ENCODE measurements at places on chromosomes 13 and 19. TPM values are rescaled to one million over a fixed set of nuclear protein-coding genes. Genes with fewer than 3 reads are reported as not detected.

GRCh38 chr13:93996481-93996880 is 483.0 kb downstream of the DCT start:
- DNase-seq: no peak

DNA sequence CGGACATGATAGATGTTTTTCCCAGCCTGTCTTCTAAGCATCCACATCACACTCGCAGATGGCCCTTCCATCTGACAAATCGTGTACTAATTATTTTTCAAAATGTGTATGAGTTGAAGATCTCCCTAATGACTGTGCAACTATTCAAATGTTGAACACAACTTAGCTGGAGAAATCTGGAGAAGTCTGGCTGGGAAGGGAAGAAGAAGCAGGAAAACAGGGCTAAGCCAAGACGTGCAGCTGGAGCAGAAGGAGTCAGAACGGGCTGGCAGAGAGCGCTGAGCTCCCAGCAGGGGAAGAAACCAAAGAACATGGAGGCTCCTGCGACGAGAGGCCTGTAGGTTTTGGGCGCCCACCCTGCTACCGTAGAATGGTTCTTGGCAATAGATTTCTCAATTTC is 13.2 kb upstream of the LATS2 start:
- DNase-seq: no peak

GRCh38 chr13:53131361-53131760 is 102.7 kb downstream of the OLFM4 start:
- DNase-seq: no peak

DNA sequence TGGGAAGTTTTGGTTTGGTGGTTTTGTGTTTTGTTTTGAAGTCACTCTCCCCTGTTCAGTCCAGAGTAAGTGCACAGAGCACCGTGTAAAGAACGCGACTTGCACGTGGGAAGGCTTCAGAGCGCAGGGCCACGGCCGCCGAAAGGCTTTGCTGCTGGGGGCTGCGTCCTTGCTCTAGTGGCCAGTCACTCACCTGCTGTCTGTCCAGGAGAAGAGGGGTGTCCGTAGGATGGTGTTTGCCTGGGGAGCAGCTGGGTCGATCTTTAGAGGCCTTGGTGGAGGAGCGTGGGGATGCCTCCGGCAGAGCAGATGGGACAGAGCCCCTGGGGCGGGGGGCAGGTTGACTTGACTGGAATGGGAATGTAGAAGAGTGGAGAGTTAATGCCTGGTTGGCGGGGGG is 116.6 kb upstream of the MCF2L start:
- DNase-seq: no peak

- DNase-seq: no peak
These were observed at the start of gene DCT for GRCh38 chr13:94479616-94480015. DCT (minus strand) TSS chr13:94479682; CDS start chr13:94479255, 427 bp downstream.

The KLF1 gene
- not detected for total RNA-seq

The ADM5 gene
- total RNA-seq: 6.1 TPM

GRCh38 chr19:40136818-40137217 is 46.1 kb upstream of the ZNF780A start:
- DNase-seq: no peak

- no peak for DNase-seq
These were observed 22.7 kb upstream of the MAB21L1 start for GRCh38 chr13:35499196-35499662.

DNA sequence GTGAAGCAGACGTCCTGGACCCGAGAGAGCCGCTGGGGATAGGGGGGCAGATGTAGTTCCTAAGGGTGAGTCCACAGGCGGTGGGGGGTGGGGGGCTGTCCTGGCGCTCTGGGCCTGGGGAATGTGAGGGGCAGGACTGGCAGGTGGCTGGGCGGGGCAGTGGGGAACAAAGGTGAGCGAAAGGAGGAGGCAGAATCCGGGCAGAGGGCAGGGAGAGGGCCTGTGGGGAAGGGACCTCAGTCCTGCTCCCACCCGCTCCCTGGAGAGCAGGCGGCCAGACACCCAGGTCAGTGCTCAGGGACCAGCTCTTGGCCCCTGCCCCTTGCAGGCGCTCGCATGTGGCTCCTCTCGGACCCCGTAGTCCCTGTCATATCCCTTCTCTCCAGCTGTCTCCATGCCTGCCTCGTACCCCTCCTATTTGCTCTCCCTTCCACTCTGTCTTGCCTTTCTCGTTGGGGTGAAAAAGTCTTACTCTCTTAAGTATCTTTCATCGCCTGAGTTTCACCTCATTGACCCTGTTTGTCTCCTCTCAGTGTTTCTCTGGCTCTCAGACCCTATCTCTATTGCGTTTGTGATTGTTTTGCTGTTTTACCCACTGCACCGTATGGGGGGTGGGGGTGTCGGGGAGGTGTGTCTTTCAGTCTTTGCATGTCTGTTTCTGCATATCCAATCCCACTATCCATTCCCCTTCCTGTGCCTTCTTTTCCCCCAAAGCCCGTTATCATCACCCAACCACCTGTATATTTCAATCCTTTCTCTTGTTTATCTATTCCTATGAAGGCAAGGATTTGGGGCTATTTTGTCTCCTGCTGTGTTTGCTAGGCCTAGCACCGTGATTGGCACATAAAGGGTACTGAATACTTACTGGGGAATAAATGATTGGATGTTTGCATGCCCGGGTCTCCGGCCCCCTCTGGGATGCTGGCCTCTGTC is 5.8 kb downstream of the SPHK2 start:
- DNase-seq: no peak
